ENCODE measurements at places on chromosomes 11 and 22.

GRCh38 chr11:84894666-84895065 is 732.5 kb downstream of the DLG2 start:
- no peak for DNase-seq

- no peak for DNase-seq
These were observed 11.0 kb upstream of the NECTIN1 start for GRCh38 chr11:119739975-119740374.

DNA sequence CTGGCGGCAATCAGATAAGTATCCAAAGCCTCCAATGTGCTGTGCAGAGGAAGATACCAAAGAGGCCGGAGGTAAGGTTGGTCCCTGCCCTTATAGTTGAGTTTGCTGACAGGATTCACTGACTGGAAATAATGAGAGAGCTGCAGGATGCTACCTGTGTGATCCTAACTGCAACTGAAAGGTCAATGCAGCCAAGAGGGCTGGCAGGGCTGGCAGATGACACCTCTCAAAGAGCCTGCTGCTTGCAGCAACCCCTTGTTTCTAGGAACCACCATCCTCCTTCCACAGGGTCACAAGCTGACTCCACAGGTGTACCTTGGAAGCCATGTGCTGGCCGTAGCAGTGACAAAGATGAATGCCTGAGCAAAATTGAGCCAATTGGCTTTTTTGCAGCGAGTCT is 348.1 kb downstream of the DDX10 start:
- DNase-seq, result no peak

DNA sequence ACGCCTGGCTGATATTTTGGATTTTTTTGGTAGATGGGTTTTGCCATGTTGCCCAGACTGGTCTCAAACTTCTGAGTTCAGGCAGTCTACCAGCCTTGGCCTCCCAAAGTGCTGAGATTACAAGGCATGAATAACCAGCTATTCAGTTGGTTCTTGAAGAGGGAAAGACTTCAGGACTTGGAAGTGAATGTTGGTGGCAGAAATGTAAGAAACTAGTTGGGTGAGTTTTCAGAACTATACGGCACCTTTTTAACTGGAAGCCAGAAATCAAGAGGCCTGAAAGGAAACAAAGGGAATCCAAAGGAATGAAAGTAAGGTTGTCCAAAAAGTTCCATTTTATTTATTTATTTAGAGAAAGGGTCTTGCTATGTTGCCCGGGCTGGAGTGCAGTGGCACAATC is 2.9 kb downstream of the POGLUT3 start:
- DNase-seq, result no peak

DNA sequence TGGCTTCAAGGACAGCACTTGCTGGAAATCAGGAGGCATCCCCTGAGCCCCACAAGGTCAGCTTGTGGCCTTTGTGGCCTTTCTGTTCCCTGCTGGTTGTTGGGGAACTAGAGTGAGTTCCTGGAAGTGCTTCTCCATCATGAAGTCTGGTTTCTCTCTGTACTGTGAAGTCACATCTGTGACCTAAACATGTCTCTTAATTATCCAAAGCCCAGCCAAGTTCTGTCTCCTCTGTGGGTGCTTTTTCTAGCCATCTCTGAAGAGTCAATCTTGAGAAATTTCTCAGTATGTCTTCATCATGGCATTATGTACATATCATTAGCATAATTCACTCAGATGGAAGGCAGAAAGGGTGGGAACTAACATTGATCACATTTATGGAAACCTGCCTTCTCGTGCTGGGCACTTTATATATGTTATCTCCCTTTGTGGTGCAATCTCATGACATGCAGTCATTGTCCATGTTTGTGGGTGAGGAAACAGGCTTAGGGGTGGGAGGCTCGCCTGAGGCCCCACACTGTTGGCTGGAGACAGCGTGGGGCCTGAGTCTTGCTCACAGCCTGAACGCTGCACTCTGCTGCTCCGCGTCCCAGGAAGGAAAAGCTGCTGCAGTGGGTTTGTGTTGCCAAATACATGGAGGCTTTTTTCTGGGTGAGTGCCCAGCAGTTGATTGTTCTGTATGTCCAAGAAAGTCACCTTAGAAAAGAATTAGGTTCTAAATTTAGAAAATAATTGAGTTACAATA is 24.6 kb downstream of the IGHMBP2 start:
- no peak for DNase-seq

DNA sequence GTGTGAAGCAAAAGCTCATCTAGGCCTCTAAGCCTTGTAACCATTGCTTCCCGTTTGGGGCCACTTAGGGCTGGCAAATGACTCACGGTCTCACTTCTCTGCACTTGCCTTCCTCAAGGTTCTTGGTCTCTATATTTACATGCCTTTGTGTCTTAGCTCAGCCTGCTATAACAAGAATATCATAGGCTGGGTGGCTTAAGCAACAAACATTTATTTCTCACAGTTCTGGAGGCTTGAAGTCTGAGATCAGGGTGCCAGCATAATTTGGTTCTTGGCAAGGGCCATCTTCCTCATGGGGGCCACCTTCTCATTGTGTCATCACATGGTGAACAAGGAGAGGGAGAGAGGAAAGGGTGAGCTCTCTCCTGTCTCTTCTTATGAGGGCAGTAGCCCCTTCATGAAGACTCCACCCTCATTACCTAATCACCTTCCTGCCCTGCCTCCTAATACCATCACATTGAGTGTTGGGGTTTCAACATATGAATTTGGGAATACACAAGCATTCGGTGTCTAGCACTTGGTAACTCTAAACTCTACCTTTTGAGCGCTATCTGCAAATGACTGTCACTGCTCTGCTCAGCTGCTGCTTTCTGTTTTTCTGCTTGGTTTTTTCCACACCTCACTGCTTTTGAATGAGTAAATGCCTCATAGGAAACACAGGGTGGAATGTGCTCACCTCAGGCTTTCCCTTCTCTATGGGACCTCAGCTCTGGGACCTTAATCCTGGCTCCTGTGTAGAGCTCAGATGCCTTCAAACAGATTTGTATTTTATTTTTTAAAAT is 16.2 kb upstream of the ME3 start:
- DNase-seq, result no peak

DNA sequence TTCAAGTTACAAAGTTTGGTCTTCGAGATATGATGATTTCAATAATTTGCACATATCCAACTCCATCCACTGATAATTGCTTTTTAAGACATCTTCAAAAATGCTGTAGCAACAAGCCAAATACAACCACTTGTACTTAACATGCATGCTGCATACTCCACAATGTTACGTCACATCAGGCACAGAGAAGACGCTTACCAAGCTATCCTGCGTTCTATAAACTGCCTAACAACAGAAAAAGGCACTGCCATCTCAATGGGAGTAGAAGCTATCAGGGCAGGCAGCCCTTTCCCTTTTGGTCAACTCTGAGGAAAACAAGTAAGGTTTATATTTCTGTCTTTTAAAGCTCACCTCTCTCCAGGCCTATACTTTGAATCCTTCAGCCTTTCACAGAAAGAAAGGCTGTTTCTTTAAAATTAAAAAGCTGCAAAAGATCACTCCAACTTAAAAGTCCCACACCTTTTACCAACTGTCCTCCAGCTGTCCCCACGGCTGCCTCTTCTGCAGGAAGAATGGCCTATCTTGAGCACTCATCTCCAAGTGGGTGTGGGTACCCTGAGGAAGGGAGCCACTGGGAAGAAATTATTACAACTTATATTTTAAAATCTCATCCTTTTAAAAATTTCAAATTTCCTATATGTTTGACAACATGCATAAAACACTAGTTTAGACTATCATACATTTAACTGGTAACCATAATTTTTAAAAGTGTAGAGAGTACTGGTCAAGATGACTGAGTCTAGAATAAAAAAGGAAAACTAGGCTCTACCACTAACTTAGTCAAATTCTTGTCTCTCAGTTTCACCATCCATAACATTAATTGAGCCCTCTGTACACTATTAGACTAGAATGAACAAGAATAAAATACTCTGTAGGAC is 14.5 kb downstream of the PHF21A start:
- DNase-seq, result no peak

GRCh38 chr22:27045103-27045947 is 387.9 kb downstream of the MIAT start:
- no peak for DNase-seq

DNA sequence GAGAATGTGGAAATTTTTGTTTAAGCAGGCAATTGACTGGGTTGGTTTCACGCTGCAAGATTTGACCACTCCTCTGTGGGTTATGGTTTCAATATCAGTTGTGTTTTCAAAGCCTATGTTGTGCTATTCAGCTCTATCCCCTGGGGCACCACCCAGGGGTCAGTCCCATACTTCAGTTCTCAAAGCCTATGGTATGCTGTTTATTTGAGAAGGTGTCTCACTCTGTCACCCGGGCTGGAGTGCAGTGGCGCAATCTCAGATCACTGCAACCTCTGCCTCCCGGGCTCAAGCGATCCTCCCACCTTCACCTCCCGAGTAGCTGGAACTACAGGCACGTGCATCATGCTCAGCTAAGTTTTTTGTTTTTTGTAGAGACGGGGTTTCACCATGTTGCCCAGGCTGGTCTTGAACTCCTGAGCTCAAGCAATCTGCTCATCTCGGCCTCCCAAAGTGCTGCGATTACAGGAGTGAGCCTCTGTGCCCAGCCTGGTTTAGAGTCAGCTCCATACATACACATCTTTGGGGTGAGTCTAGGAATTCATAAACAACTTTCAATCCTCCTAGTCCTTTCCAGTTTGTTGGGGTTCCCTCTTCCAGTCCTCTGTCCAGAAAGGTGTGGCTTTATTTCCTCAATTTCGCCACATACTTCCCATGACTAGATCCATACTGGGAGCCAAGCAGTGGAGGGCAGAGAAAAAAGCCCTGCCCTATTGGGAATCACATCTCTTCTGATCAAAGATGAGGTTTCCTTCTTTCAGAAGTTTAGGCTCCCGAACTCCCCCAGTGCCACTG is 35.0 kb upstream of the MAPK1 start:
- DNase-seq, result no peak

DNA sequence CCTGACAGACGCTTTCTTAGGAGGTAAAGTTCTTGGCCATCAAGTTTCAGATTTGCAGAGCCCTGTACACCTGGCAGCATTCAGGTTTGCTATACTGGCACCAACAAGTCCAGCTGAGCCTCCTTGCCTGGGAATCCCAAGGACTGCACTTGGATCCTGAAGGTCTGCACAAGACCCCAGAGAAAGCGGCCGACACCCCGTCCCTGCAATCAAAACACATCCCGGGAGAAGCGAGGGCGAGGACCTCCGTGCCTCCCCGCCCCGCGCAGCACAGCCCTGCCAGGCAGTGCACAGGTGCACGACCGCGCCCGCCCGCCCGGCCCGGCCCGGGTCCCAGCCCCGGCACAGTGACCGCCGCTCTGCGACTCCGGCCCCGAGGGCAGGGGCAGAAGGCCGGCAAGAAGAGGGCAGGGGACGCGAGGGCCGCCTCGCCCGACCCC is 559 bp downstream of the MRTFA start:
- DNase-seq, result peak; percentile 18

- DNase-seq, result no peak
These were observed 286.4 kb downstream of the NTM start for GRCh38 chr11:131656839-131657211.

DNA sequence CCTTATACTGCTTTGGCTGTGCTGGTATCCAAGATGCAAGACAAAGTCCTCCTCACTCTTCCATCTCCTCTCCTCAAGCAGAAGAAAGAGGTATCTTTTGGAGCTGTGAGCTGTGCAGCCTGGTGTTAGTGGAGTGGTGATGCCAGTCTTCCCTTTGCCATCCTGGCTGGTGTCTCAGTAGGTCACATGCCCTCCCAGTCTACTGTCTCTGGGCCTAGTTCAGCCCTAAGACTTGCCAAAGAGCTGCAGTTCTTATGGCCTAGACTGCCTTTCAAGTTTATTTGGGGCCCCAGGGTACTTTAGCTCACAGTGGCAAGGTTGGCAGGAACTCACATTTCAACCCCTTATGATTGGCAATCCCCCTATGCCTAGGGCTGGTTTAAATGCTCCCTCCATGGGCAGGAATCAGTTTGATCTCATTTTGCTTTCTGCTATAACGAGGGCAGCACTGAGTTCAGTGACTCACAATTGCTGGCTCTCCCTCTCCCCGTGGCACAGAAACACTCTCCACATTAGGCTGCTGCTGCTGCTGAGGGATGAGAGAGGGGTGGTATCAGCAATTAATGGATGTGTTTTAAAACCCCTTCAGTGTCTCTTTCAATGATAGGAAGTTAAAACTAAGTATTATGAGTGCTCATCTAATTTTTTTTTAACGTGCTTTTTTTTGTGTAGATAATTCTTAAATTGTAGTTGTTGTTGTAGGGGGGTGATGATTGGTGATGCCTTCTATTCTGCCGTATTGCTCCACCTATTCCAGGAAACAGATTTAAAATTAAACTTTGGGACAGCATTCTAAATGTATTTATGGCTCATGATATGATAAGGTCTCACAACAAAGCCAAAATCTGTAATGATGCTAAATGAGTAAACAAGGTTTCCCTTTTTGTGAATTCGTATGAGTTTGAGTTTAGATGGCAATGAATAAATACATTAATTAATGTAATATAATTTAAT is 1295.0 kb downstream of the JRKL start:
- no peak for DNase-seq

GRCh38 chr11:130452176-130452575 is 3.7 kb downstream of the ADAMTS15 start:
- DNase-seq, result no peak

- no peak for DNase-seq
These were observed 20.0 kb downstream of the MAML2 start for GRCh38 chr11:96322775-96323641.

DNA sequence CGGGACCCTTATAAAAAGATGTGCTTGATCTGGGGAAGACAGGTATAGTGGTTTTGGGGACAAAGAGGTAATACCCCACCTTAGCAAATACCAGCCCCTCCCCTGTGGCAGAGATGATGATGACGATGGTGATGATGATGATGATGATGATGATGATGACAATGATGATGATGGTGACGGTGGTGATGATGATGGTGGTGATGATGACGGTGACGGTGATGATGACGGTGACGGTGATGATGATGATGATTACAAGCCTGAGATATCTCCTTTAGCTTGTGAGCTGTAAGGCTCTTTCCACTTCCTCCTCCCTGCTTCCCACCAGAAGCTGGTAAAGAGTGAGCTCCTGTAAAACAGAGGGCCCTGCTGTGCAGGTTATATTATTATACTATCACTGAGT is 89.5 kb upstream of the TMEM45B start:
- no peak for DNase-seq

DNA sequence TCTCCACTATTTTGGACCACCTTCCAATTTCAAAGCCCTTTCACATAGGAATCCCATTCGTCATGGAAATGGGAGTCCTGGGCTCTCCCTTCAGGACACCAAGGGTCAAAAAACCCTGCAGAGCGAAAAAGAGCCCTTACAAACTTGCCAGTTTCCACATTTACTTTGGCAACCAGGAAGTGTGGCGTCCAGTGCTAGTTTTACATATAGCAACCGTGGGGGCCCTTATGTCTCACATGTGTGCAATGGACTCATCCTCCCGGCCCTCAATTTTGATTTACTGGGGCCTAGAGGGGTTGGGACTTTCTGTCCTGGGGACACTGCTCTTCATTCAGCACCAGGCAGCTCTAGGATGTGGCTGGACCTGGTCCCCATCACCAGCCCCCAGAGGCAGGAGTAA is 33.7 kb downstream of the DAGLA start:
- DNase-seq, result no peak

- DNase-seq, result no peak
These were observed 65.1 kb downstream of the PARVG start for GRCh38 chr22:44245867-44246266.

- no peak for DNase-seq
These were observed 20.4 kb downstream of the MRGPRX4 start for GRCh38 chr11:18193010-18193409.

- DNase-seq, result peak; percentile 70
These were observed 113.1 kb upstream of the HSD17B12 start for GRCh38 chr11:43567396-43567975.

- DNase-seq, result no peak
These were observed 20.1 kb downstream of the OVOL1 start for GRCh38 chr11:65806979-65807378.

All from NAMALWA (cell line).